Left ventricle myocardium superior (tissue), 1 donor: ENCODE measurements at places on chromosomes 12 and 14. TPM values are rescaled to one million over a fixed set of nuclear protein-coding genes. Genes with fewer than 3 reads are reported as not detected.

DNA sequence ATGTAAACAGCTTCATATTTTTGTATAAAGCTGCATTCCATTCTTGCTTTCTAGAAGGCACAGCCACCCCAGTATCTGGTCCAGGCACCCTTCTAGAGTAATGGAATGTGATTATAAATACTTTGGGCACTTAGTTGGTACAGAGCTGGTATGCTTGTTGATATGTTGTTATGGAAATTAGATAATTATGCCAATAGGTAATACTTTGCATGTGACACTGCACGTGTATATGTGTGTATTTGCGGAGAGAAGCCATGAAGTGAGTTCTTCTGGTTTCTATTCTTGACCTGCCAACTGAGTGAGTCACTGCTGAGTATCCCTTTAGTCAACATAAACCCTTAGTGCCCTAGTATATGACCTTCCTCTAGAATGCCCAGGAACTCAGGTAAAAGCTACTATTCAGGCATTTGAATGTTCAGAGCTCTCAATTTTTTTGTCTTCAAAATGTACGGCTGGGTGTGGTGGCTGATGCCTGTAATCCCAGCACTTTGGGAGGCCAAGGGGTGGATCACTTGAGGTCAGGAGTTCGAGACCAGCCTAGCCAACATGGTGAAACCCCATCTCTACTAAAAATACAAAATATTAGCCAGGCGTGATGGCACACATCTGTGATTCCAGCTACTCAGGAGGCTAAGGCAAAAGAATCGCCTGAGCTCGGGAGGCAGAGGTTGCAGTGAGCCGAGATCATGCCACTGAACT is 6.2 kb upstream of the TCP11L2 start:
- DNase-seq = no peak

DNA sequence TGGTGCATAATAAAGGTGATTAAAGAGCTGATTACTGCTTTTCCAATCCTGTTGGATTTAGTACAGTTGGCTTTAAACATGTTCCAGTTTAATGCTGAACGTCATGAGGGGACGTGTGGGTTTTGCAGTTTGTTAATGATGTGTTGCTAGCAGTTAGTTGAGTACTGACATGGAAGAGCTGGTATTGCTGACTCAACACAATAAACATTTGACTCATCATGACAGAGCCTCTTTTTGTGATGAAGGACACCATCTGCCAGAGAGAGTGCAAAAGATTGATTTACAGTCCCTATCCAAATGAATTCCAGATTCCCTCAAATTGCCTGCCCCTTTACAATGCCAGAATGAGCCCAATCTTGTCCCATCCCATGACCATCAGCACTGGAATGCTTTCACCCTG is 346.2 kb upstream of the PRICKLE1 start:
- DNase-seq = no peak

Gene MMP19
- total RNA-seq = 2.1 TPM

Gene MDP1
- 15.4 TPM for total RNA-seq

GRCh38 chr14:102085948-102086708 is 716 bp downstream of the HSP90AA1 start:
- peak; percentile 69 for DNase-seq
